Stimulated activated CD8-positive, alpha-beta memory T cell treated with anti-CD3 and anti-CD28 coated beads, Interleukin-4, amount 100 ng/mL, for 1 hour (primary cell): ENCODE measurements at places on chromosomes 12 and 14.

DNA sequence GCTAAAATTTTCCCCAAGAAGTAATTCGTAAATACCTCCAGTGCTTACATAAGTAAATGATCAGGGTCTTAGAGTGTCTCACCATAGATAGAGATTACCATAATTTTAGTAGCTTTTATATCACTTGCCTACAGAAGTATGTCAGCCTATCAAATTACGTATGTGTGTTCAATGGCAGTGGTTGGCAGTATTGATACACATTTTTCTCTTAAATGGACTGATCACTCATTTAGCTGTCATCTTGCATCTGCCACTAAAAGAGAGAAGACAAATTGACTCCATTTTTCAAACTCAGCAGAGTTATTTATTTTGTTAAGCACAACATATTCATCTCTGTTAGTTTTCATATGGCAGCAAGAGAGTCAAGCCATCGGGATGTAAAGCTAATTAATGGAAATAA is 413.1 kb upstream of the CLEC14A start:
- no peak for DNase-seq

DNA sequence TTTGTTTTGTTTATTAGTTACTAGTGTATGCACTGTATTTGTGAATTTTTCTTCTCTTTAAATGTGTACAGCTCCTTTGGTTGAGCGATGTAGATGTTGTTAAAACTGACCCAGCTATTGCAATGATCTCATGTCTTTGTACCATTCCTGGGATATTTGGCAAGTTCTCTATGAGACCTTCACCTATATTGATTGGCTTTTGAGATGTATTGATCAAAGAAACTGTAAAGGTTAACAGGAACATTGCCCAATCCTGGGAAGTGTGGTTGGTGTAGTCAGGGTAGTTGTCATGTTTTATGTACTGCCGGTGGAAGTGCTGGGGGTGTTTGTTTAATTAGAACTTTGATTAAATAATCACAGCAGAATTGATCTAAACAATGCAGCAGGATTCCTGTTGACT is 43.1 kb downstream of the ACSS3 start:
- DNase-seq: no peak

GRCh38 chr12:57837864-57838562 is 8.5 kb downstream of the CTDSP2 start:
- DNase-seq: no peak

DNA sequence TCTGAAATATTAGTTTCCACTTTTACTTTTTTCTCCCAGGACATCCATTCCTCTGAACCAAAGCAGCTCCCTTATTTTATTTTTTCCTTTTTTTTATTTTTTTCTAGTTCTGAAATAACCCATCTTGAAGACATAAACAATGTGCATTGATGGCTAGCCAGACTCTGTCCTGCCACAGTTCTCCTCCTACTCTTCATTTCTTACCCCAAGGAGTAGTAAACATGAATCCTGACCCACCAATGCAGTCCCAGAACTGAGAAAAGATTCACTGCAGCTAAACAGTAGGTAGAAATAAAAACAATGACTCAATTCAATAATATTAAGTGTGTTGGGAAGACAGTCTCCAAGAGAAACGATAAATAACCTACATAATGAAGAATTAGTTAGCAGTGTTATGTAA is 65.7 kb upstream of the NOVA1 start:
- no peak for DNase-seq

DNA sequence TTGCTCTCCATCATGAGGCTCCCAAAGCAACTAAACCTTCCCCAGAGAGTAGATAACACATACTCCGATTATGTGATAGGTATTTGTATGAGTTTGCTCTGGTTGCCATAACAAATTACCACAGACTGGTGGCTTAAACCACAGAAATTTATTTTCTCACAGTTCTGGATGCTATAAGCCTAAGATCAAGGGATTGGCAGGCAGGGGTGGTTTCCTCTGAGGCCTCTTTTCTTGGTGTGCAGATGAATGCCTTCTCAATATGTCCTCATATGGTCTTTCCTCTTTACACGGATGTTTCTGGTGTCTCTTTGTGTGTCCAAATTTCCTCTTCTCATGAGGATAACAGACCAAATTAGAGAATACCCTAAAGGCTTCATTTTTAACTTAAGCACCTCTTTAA is 285.8 kb upstream of the GRIP1 start:
- DNase-seq: no peak

DNA sequence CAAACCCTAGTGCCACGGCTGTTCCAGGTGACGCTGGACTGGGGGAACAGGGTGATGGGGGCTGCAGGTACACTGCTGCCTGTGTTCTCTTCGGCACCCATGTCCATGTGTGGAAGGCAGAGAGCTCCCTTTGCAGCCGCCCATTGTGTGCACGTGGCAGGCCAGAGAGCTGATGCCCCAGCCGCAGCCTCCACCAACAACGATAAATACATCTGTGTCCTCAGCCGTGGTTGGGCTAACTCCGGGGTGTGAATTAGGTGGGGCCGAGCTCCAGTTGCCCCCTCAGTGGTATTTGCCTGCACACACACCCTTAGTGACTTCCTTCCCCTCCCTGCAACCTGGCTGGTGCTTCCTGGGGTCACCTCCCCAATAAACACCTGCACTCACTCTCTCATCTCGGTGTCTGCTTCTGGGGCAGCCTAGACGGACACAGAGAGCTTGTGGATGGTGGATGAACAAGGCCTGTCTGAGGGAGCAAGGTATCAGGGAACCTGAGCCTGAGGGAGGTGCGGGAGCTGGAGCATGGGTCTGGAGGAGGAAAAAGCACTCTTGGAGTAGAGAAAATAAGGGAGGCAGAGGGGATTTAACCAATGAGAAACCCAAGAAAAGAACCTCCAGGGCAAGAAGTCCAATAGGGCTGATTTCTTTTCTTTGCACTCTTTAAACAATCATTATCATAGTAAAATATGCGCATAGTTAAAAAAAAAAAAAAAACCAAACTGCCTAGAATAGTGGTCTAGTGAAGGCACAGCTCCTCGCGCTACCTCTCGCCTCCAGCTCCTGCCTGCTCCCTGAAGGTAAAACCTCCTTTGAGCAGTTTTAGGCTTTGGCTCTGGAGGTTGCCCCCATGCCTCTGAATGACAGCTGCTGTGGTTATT is 112.6 kb downstream of the ZNF664 start:
- no peak for DNase-seq

- DNase-seq: no peak
Measured at GRCh38 chr12:121812921-121813896, 9.4 kb downstream of the SETD1B start.

GRCh38 chr14:100289916-100290606 is 16.2 kb downstream of the SLC25A29 start:
- no peak for DNase-seq

DNA sequence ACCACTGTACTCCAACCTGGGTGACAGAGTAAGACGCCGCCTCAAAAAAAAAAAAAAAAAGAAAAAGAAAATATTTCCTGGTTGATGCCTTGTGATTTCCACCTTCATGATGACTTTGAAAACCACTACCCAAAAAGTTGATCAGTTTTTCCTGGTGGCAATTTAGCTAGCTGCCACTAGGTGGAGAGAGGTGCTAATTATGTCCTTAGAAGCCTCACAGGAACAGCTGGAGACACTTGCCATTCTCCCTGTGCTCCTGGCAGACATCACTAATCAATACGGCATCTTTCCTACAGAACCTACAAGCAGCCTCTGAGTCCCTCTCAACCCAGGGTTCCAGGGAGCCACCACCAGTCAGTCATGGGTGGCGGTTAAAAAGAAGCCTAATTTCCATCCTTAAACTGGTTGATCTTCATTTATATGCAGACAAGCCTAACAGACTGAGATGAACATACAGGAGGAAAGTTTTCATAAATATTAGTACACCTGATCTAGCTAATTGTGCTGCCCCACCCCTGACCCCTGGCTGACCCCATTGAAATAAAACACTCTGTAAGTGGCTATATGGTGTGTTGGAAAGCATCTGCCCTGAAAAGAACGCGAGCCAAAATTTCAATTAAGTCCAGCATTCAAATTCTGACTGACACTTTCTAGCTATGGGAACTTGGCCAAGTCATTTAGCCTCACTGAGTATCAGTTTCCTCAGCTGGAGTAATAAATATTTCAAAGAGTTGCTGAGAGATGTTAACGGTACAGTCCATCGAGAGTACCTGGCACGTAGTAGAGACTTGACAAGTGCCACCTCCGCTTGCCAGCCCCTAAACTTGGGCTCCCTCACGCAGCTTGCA is 6.2 kb upstream of the OAS1 start:
- no peak for DNase-seq

DNA sequence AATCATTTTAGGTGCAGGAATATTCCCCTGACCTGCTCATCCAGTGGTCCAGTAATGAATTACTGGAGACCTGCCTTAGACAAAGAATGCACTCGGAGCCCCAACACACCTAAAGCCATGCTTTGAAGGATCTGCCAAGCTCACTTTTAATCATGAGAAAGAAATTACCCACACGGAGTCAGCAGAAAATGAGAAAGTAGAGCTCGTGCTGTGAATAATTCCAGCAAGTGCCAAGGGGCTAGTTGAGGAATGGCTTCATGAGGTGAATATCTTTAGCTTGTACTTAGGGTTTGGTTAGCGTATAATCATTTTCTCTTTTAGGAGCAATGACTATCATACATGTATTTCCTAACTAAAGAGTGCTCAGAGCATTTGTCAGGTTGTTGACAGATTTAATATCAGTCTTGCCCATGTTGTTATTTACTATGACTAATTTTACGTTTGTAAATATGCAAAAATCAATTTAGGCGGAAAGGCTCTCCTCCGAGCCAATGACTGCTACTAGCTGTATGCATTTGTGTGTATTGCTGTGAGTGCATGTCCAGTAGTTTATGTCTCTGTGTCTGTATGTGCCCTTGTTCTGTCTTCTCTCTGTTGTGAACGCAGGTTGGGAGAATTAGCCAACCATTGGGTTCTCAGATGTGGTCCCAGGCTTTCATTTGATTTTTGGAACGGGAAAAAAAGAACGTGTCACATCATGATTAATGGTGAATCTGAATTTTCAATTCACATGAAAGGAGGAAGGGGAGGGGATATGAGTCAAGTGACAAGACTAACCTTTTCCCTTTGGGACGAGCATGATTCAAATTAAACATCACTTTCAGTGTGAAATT is 98.4 kb downstream of the RMST start:
- DNase-seq: no peak

GRCh38 chr12:67434671-67435370 is 165.7 kb downstream of the CAND1 start:
- no peak for DNase-seq

DNA sequence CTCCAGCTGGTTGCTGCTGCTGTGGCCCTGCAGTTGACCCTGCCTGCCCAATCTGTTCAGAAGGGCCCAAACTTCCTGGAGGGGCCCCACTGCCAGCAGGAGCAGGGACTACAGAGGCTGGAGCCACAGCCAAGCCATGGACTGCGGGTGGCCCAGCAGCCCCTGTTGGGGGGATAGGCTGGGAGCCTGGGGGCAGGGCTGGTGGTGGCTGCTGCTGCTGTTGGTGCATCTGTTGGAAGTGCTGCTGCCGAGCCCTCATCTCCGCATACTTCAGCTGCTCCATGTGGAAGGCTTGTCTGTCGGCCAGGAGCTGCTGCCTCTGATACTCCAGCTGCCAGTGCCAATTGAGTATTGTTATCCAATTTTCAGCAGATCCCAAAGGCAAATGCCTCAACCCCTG is 7.2 kb downstream of the MYL6 start:
- DNase-seq: no peak

DNA sequence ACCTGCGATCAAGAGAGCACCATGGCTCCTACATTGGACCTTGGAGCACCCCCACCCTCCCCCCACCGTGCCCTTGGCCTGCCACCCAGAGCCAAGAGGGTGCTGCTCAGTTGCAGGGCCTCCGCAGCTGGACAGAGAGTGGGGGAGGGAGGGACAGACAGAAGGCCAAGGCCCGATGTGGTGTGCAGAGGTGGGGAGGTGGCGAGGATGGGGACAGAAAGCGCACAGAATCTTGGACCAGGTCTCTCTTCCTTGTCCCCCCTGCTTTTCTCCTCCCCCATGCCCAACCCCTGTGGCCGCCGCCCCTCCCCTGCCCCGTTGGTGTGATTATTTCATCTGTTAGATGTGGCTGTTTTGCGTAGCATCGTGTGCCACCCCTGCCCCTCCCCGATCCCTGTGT is 1.8 kb upstream of the RNU7-1 start:
- no peak for DNase-seq

- DNase-seq: no peak
Measured at GRCh38 chr14:23729720-23730387, 93.7 kb downstream of the DHRS2 start.

- no peak for DNase-seq
Measured at GRCh38 chr14:96042248-96042930, 3.2 kb downstream of the C14orf132 start.

- DNase-seq: no peak
Measured at GRCh38 chr14:20262642-20263128, 23.6 kb downstream of the OR11H4 start.

DNA sequence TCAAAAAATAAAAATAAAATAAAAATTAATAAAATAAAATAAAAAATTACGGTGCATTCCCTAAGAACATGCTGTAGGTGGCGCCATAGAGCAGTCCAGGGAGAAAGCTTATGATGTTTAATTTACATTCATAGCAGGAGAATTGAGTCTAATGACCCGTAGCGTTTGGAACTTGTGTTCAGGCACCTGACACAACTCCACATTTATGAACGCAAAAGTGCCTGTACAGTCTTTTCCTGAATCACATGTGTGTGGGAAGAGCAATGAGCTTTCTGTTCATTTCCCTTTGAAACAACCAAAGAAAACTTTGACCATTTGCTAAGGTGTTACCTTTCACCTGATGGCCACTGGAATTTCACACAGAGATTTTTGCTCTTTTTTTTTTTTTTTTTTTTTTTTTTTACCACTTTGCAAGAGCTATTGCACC is 60.6 kb upstream of the KCNA1 start:
- DNase-seq: no peak

GRCh38 chr14:79204591-79204990 is 1006.7 kb downstream of the DIO2 start:
- no peak for DNase-seq

GRCh38 chr12:62647586-62647985 is 181.0 kb downstream of the MON2 start:
- DNase-seq: no peak

- no peak for DNase-seq
Measured at GRCh38 chr12:95870897-95871296, 12.1 kb downstream of the SNRPF start.

DNA sequence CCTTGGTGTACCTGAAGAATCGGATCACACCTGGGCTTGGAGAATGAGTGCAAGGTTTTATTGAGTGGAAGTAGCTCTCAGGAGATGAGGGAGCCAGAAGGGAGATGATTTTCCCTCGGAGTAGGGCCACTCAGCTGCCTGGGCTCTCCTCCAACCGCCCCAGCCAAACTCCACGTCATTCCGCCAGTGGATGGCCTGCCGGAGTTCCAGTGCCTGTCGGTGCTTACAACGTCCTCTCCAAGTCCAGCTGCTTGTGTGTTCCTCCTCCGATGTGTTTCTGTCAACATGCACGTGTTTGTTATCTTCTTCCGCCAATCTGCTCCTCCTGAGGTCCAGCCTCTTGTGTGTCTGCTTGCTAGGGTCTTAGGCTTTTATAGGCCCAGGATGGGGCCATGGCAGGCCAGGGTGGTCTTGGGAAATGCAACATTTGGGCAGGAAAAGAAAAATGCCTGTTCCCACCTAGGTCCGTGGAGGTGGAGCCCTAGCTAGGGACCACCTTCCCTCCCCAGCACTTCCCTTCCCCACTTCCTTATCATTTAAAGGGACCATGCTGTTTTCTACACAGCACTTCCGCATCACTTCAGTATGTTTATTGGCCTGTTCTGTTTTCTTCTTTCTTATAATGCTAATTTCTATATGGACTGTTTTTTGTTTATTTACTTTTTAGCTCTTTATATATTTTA is 343.2 kb downstream of the PDZRN4 start:
- no peak for DNase-seq
